ENCODE measurements at places on chromosomes 11 and 22. TPM values are rescaled to one million over a fixed set of nuclear protein-coding genes. Genes with fewer than 3 reads are reported as not detected.
A peak's percentile ranks its signal among the peaks of the same experiment; 100 is the strongest.

GRCh38 chr22:50305923-50306566 is 1.4 kb downstream of the PLXNB2 start:
- H3K36me3 ChIP-seq, result peaks cover 1% of the 10 kb centered on the region
- H3K27me3 ChIP-seq, result no peaks in the 10 kb centered on the region
- DNase-seq, result peak; percentile 36
- peaks cover 60% of the 10 kb centered on the region for H3K4me1 ChIP-seq

DNA sequence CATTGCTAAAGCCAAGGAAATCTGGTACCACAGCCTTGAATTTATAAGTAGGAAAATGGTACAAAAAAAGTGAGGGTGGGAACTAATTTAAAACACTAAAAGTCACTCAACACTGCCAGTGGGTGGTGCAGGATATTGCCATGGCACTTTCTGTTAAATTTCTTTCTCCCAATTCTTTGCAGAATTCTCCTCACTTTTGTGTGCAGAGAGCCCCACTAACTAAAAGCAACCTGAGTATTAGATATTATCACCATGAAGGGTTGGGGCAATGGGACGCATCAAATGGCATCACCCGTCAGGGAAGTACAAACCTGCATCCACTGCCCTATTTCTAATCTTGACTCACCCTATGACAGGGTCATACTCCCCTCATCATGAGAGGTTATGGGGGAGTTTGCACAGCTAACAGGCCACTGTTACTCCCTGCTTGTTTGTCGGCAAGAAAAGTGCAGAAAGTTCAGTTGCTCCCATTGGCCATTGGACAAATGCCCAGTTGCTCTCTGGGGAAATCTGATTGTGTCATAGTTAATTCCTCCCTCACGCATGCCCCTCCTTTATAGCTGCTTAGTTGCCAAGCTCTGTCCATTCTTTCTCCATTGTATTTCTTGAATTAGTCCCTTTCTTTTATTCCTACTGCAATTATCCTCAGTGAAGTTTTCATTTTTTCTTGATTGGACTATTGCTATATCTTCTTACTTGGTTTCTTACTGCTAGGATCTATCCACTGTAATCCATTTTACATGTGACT is 93.8 kb upstream of the BLID start:
- H3K4me1 ChIP-seq, result no peaks in the 10 kb centered on the region
- H3K27me3 ChIP-seq, result peaks cover 5% of the 10 kb centered on the region
- no peak for DNase-seq
- no peak overlapping the region for H3K4me3 ChIP-seq

DNA sequence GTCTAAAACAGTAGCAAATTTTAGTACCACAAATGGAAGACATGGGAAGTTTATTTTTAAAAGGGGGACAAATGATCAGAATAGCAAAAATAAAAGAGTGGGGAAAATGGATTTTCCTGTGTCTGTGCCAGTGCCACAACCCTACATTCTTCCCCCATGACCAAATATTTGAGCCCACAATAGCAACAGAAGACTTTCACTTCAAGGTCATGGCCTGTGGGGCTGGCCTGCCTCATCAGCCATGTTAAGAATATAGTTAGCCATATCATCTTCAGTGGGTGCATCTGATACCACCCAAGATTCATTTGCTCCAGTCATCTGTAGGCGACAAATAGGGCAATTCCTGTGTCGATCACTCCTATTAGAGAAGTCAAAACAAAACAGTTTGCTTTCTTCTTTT is 26.3 kb downstream of the RNF141 start:
- no peak for DNase-seq
- no peaks in the 10 kb centered on the region for H3K4me1 ChIP-seq
- H3K4me3 ChIP-seq, result no peak overlapping the region
- H3K27ac ChIP-seq, result no peak overlapping the region
- no peaks in the 10 kb centered on the region for H3K36me3 ChIP-seq

DNA sequence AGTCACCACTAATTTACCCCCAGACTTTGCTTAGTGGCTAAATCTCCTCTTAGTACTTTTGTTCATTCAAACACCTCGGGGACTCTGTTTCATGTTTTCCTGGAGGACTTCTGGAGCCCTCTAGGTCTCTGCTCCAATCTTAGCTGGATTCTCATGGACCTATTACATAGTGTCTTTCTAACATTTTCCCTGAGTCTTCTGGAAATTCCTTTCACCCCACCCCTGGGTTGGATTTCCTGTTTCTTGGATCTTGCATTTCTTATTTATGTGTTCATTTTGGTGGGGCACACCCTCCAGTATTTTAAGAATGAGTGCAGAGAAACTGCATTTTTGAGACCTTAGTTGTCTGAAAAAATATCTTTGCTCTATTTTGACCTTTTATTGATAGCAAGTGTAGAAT is 220.1 kb downstream of the BLID start:
- H3K4me1 ChIP-seq, result no peaks in the 10 kb centered on the region
- no peaks in the 10 kb centered on the region for H3K27me3 ChIP-seq
- no peak overlapping the region for H3K27ac ChIP-seq
- DNase-seq, result no peak
- H3K4me3 ChIP-seq, result no peak overlapping the region

DNA sequence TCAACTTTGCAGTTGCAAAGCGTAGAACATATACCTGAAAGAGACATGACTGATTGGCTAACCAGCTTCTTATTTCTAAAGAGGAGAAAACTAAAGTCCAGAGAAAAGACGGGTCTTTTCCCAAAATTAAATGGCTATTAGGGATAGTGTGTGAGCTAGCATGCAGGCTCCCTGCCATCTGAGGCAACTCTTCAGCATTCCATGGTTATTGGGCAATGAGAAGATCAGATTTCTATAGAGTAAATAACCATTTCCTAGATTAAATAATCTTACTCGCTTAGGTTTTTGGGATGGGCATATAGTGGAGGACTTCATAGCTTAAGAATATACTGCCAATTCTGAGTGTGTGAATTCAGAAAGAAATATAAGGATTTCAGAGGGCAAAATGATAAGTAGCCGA is 95.0 kb downstream of the PDHX start:
- H3K27me3 ChIP-seq, result no peaks in the 10 kb centered on the region
- H3K4me3 ChIP-seq, result no peak overlapping the region
- peaks cover 33% of the 10 kb centered on the region for H3K4me1 ChIP-seq
- no peak for DNase-seq
- no peaks in the 10 kb centered on the region for H3K36me3 ChIP-seq
- no peak overlapping the region for H3K27ac ChIP-seq

DNA sequence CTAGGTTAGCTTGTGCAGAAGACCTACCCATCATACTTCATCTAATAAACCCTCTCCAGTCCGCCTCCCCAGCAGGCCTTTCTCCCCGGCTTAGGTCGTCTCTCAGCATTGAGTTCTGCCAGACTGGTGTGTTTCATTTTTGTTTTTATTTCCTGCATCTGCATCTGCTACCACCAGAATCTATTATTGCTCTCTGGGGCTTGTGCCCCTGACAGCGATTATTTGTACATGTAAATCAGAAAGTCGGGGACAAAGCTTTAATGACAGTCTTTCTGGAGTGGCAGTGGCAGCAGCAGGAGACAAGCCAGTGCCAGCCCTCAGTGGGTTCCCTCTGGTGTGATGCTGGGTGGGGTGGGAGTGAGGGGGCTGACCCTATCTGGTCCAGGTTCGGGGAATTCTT is 127.5 kb downstream of the PKNOX2 start:
- no peaks in the 10 kb centered on the region for H3K27me3 ChIP-seq
- no peaks in the 10 kb centered on the region for H3K4me1 ChIP-seq
- H3K36me3 ChIP-seq, result no peaks in the 10 kb centered on the region
- no peak overlapping the region for H3K27ac ChIP-seq

- H3K27ac ChIP-seq, result no peak overlapping the region
- peaks cover 10% of the 10 kb centered on the region for H3K4me1 ChIP-seq
- no peak for DNase-seq
- no peak overlapping the region for H3K4me3 ChIP-seq
- H3K27me3 ChIP-seq, result no peaks in the 10 kb centered on the region
Measured at GRCh38 chr11:14411818-14412217, 52.8 kb upstream of the RRAS2 start.

DNA sequence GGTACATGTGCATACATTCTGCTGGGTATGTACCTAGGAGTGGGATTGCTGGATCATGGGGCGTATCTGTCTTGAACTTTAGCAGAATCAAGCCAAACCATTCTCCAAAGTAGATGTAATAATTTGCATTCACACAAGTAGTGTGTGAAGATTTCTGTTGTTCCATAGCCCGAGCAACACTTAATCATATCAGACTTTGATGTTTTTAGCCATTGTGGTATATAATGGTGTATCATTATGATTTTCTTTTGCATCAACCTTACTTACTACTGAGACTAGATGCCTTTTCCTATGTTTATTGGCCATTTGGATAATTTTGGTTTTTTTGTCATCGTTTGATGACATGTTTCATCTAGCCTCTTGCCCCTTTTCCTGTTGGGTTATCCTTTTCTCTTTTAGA is 72.0 kb upstream of the TNRC6B start:
- H3K4me1 ChIP-seq, result peaks cover 7% of the 10 kb centered on the region
- no peaks in the 10 kb centered on the region for H3K27me3 ChIP-seq
- no peak for DNase-seq
- H3K27ac ChIP-seq, result no peak overlapping the region

- H3K36me3 ChIP-seq, result no peaks in the 10 kb centered on the region
- no peak overlapping the region for H3K27ac ChIP-seq
- no peaks in the 10 kb centered on the region for H3K4me1 ChIP-seq
- DNase-seq, result no peak
Measured at GRCh38 chr11:3135481-3136440, 29.3 kb downstream of the OSBPL5 start.

GRCh38 chr22:46033256-46034200 is 56.6 kb upstream of the WNT7B start:
- no peaks in the 10 kb centered on the region for H3K27me3 ChIP-seq
- H3K4me1 ChIP-seq, result peaks cover 9% of the 10 kb centered on the region
- H3K4me3 ChIP-seq, result no peak overlapping the region

GRCh38 chr11:34068111-34068510 is 16.6 kb downstream of the CAPRIN1 start:
- H3K4me1 ChIP-seq, result peaks cover 31% of the 10 kb centered on the region
- H3K27ac ChIP-seq, result peak overlapping the region; percentile 45
- no peak for DNase-seq
- peaks cover 2% of the 10 kb centered on the region for H3K36me3 ChIP-seq
- no peak overlapping the region for H3K4me3 ChIP-seq
- H3K27me3 ChIP-seq, result no peaks in the 10 kb centered on the region

GRCh38 chr11:88439356-88439755 is 101.8 kb upstream of the CTSC start:
- H3K27me3 ChIP-seq, result no peaks in the 10 kb centered on the region
- H3K4me1 ChIP-seq, result peaks cover 21% of the 10 kb centered on the region
- H3K27ac ChIP-seq, result no peak overlapping the region
- no peak for DNase-seq
- H3K36me3 ChIP-seq, result no peaks in the 10 kb centered on the region

- no peak overlapping the region for H3K4me3 ChIP-seq
- no peak overlapping the region for H3K27ac ChIP-seq
- DNase-seq, result no peak
- no peaks in the 10 kb centered on the region for H3K27me3 ChIP-seq
- H3K36me3 ChIP-seq, result no peaks in the 10 kb centered on the region
Measured at GRCh38 chr11:76623171-76623883, 47.2 kb downstream of the LRRC32 start.

- no peaks in the 10 kb centered on the region for H3K4me1 ChIP-seq
- H3K4me3 ChIP-seq, result no peak overlapping the region
- no peaks in the 10 kb centered on the region for H3K27me3 ChIP-seq
- DNase-seq, result no peak
Measured at GRCh38 chr11:126880872-126881271, 119.7 kb downstream of the KIRREL3 start.

DNA sequence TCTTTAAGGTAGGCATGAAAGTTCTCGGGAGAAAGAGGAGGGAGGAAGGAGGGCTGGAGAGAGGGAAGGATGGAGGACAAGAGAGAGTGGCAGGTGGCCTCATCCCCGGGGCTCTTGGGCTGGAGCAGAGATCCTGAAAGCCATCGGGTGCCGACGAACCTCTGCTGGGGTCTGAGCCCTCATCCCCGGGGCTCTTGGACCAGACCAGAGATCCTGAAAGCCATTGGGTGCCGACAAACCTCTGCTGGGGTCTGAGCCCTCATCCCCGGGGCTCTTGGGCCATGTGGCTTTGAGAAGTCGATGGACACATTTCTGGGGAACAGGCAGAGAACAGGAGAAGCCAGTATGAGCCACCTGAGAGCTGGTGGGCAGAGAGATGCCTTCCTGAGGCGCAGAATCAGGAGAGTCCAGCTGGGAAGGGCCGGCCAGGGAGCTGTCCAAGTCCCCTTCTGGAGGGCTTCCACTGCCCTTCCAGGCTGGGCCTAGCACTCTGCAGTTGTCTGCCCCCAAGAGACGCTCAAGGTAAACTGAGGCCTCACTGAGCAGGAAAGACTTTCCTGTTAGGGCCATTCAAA is 1398.1 kb downstream of the BRD1 start:
- DNase-seq, result no peak
- no peak overlapping the region for H3K4me3 ChIP-seq
- no peaks in the 10 kb centered on the region for H3K36me3 ChIP-seq
- H3K27ac ChIP-seq, result no peak overlapping the region

GRCh38 chr11:76562541-76562940 is 108.0 kb downstream of the LRRC32 start:
- H3K4me3 ChIP-seq, result no peak overlapping the region
- DNase-seq, result no peak
- no peaks in the 10 kb centered on the region for H3K36me3 ChIP-seq
- no peaks in the 10 kb centered on the region for H3K4me1 ChIP-seq
- H3K27ac ChIP-seq, result no peak overlapping the region

DNA sequence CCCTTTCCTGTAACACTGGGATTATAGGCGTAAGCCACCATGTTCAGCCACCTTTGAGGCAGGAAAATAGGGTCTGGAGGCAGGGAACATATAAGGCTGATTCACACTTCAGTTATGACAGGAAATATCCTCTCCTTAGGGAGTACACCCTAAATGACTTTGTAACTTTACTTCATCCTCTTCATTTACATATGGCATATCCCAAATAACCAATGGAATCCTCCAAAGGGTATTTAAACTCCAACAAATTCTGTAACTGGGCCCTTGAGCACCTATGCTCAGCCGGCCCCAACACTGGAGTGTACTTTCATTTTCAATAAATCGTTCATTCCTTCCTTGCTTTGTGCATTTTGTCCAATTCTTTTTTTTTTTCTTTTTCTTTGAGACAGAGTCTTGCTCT is 1.6 kb upstream of the KAT5 start:
- no peaks in the 10 kb centered on the region for H3K27me3 ChIP-seq
- peaks cover 11% of the 10 kb centered on the region for H3K36me3 ChIP-seq
- DNase-seq, result no peak

GRCh38 chr11:13080861-13081260 is 71.7 kb downstream of the RASSF10 start:
- no peaks in the 10 kb centered on the region for H3K4me1 ChIP-seq
- no peak for DNase-seq
- H3K27ac ChIP-seq, result no peak overlapping the region
- H3K27me3 ChIP-seq, result no peaks in the 10 kb centered on the region
- no peaks in the 10 kb centered on the region for H3K36me3 ChIP-seq
- H3K4me3 ChIP-seq, result no peak overlapping the region

Gene DNAJB7
- total RNA-seq, result not detected

Gene SLC22A9
- total RNA-seq, result not detected

Gene MTMR2
- total RNA-seq, result 27.5 TPM

Gene MMP8
- not detected for total RNA-seq

Gene RPS3
- 4,555 TPM for total RNA-seq

Gene OR8H2
- total RNA-seq, result not detected

Gene INPP5J
- 2.6 TPM for total RNA-seq

Gene FOLR2
- total RNA-seq, result 1.5 TPM

All from GM12878 (cell line).